ENCODE measurements at places on chromosomes 3 and 15.

- peak; percentile 15 for DNase-seq
These were observed 275.6 kb downstream of the ZNF621 start for GRCh38 chr3:40800343-40800742.

DNA sequence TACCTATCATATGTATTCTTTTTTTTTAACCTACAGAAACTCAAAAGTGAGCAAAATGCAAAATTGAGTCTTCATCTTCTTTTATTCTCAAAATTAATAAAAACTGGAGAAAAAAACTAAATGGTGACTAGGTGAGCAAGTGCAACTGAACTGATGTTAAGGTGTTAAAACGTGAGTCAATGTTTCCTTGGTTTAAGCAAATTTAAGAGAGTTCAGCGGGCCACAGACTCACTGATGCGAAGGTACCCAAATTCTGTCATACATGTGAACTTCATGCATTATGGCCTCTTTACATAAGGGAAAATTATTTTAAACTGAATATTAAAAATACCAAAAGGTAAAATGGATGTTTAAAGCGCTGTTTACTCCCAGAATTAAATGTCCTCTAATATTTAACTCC, 206.6 kb downstream of the FOXP1 start:
- no peak for DNase-seq

GRCh38 chr3:104523136-104523535, 843.6 kb upstream of the ALCAM start:
- DNase-seq: no peak

DNA sequence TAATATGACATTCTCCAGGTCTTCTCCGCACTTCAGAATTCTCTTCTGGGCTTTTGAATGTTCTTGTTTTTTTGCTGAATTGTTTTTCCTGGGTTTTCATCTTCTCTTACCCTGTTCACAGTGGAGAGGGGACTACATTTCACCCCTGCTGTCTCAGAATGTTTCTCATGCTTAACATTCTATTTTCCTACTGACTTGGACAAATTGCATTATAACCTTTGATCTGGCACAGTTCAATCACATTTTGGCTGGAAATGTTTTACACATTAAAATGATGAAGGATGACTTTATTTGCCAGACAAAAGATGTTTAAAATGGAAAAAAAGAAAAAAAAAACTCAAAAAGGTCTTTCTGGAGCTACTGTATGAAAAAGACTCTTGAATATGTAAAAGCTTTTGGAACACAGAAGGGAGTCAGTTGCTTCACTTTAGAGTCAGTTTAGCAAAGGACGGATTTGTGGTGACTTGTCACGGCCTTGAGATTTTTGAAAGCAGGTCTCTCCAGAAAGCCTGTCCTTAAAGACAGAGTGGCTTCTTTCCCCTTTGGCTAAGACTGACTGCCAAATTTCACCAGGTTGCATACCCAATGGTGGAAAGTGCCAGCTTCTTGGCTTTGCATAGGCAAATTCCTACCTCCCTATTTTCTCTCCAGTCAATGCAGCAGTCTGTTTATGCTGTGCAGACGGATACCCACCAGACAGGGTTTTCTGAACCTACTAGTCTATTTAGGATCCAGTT, 401.0 kb upstream of the TBL1XR1 start:
- DNase-seq: no peak

GRCh38 chr3:185290266-185290665, 36.4 kb upstream of the EHHADH start:
- no peak for DNase-seq

DNA sequence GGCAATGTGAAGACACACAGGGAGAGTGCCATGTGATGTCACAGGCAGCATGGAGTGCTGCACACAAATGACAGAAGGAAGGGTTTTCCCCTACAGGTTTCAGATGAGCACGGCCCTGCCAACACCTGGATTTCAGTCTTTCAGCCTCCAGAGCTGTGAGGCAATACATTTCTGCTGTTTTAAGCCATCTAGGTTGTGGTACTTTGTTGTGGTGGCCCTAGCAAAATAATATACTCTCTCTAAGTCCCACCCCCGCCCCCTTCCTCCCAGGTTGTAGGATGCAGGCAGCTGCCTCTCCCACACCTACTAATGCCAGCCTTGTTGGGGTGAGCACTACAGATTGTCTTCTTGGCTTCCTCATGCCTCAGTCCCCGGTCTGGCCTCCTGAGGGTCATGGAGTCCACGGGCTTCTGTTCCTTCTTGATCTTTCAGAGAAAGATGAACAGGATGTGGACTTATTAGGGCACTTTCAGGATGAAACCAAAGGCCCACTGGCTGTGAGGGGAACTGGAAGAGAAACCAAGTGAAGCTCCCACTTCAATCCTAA, 180.0 kb downstream of the CD47 start:
- DNase-seq: no peak

DNA sequence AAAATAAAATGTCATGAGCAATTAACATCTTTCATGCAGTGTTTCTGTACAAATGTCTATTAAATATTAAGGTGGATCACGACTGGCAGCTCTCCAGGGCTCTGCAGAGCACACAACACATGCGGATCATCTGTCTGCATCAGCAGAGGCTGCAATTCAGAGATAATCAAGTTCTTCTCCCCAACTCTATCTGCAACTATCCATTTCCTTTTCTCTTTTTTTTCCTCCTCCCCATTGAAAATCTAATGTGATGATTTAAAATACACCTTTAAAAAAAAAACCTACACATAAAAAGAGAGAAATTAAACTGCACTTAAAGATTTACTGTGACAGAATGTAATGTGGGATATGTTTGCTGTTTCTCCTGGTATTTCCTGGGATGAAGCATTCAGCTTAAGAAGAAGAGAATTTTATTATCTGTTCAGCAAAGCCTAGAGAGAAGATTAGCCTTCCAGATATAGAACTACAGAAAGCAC, 352.6 kb upstream of the CCDC54 start:
- DNase-seq: no peak

DNA sequence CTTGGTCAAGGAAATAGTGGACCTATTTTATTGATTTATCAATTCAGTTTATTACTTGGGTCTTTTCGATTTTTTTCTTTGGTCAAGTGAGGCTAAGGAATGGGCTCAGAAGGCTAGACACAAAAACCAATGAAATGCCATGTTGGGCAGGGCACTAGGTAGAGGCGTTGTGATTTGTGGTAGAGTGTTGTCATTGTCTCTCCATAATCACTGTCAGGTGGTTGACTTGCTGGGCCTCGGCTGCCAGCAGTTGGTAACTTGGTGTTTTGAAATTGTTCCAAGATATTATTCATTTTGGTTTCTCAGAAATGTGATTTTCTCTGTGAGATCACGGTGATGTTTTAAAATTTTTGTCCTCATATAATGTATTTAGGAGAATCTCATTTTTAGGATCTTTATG, 173.6 kb downstream of the KLHL25 start:
- DNase-seq: no peak

- DNase-seq: no peak
These were observed 95.9 kb downstream of the SLC49A4 start for GRCh38 chr3:122890720-122891220.

GRCh38 chr3:73687106-73688004, 62.6 kb upstream of the PDZRN3 start:
- DNase-seq: no peak

GRCh38 chr3:27385504-27385903, 16.3 kb upstream of the NEK10 start:
- DNase-seq: no peak

- DNase-seq: no peak
These were observed 1.6 kb upstream of the SUCNR1 start for GRCh38 chr3:151871639-151872468.

DNA sequence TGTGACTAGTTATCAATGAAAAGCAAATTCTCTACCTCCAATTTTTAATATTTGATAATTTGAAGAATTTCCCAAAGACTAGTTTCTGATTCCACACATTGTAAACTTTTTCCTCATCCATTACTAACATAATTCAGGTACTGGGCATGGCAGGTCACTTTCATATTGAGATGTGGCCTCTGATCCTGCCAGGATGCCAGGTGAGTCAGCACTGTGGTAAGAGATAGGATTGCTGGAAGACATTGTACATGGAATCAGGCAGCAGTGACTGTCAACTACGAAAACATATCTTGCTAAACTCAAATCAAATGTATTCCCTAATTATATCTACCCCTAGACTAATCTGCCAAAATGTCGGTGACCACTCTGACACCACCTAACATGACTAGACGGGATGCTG, 33.2 kb upstream of the POU1F1 start:
- DNase-seq: no peak

GRCh38 chr3:143849854-143850549, 1.7 kb upstream of the SLC9A9 start:
- no peak for DNase-seq

DNA sequence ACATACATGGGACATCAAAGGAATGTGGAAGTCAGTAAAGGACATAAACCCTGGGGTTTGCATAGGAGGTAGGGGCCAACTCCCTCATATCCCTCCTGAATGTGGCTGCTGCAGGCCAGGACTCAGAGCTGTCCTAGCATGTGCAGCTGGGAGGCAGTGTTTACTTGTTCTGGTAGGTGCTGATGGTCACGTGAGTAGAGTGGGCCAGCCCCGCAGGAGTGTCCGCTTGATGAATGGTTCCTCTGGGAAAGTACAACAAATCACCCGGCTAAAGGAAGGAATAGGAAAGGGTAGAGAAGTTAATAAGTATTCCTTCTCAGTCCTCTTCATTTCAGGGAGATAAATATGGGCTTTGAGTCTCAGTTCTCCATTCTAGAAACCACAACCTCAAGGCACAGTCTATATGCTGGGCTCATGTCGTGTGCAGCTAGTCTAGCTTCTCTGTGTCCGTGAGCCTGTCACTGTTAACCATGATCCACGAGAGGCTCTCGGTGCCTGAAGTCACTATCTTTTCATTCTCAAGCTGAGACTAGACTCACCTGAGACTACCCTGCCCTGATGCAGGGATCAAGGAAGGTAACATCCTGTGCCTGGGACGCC, 17.9 kb downstream of the RIOX2 start:
- DNase-seq: no peak

DNA sequence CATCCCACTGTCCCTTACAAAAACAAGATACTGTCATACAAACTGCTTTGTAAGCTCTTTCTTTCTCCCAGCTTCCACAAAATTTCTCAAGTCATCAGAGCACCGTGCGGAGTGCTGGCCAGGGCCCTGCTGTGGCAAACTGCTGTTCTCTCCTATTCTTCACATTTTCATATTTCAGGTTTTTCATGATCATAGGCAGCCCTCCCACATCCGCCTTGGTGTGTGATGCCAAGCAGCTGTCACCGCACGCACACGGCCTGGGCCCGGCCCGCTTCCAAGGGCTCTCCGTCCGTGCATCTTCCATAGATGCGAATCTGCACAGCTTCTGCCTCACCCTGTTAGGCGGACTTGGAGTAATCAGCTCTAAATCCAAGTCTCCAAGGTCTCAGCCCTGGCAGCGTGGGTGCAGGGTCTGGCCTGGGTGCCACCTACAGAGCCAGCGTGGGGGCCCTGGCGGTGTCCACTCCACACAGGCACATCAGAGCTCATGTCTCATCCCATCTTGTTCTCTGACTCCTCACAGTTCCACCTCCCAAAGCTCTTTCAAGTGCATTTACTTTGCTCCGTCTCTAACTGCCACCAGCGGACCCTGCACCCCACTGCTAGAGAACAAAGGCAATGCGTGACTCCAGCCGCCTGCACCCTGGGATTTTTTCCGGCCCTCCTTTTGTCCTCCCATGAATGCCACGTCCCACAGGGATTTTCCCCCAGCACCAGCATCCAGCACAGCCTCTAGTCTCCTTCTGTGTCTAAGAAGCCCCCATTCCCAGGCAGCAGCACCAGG, 27.2 kb downstream of the CYFIP1 start:
- DNase-seq: no peak

GRCh38 chr3:89947337-89947954, 840.0 kb downstream of the EPHA3 start:
- DNase-seq: no peak

GRCh38 chr15:87193481-87193880, 1063.1 kb downstream of the NTRK3 start:
- no peak for DNase-seq

DNA sequence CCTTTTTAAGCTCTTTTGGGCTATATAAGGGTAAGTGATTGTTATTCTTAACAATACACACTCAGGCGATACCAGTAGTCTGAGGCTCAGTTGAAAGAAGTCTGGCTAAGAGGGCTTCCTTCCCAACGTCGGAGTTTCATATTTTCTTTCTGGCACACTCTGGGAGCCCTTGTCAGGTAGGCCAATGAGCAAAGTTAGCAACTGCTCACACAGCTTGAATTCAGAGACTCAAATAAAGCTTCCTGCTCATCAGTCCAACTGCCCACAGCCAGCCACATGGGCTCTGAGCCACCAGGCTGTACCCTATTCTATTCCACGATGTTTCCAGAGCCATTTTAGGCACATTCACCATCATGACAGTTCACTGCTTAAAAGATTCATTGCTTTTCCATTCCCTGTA, 155.1 kb upstream of the TBL1XR1 start:
- no peak for DNase-seq

- no peak for DNase-seq
These were observed 428.2 kb downstream of the GRM7 start for GRCh38 chr3:7289121-7289520.

DNA sequence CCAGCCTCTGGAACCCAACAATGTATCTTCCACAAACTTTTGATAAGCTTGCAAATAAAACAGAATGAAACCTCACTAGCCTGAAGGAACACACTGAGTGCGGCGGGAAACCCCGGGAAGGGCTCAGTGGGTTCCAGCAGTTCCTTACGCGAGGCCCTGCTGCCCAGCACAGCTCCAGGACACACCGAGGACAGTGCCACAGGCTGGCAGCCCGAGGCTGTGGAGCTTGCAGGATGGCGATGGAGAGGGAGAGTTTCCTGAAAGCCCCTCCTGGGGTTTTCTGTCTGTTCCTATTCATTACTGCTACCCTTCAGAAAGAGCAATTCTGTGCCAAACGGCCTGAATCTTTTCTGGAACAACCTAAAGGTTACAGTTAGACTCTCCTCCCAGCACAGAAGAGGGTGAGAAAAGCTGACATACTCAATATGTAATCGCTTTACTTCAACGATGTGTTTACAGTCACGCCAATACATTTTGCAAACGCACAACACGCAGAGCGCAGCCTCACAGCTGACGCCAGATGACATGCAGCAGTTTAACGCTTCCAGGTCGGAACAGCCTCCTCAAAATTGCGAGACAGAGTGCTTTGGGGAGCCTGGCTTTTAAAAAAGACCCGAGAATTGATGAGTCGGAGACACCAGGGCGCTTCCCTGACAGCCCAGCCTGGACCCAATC, 57.1 kb upstream of the RPL32 start:
- DNase-seq: no peak

- DNase-seq: no peak
These were observed 22.1 kb downstream of the HDGFL3 start for GRCh38 chr15:83185561-83185960.

- no peak for DNase-seq
These were observed 57.7 kb upstream of the BNIP2 start for GRCh38 chr15:59746777-59747176.

DNA sequence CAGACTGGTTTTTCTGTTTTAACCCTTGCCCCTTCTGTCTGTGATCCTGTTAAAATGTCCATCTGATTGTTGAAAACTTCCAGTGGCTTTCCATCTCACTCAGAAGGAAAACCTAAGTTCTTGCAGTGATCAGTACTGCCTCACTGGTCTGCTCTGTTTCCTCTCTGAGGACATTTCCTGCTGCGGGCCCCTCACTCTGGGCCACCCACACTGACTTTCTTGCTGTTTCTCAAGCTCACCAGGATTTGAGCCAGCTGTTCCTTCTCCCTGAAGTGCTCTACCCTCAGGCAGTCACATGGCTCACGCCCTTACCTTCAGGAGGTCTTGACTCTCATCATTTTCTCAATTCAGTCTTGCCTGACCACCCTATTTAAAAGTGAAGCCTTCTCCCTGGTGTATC, 1.8 kb downstream of the GRK7 start:
- DNase-seq: no peak

GRCh38 chr15:52800828-52801747, 11.0 kb upstream of the ONECUT1 start:
- DNase-seq: no peak

GRCh38 chr3:194274424-194275085, 76.6 kb downstream of the CPN2 start:
- no peak for DNase-seq

Measured in 8988T (cell line).